ENCODE measurements at places on chromosomes 13 and 19.

DNA sequence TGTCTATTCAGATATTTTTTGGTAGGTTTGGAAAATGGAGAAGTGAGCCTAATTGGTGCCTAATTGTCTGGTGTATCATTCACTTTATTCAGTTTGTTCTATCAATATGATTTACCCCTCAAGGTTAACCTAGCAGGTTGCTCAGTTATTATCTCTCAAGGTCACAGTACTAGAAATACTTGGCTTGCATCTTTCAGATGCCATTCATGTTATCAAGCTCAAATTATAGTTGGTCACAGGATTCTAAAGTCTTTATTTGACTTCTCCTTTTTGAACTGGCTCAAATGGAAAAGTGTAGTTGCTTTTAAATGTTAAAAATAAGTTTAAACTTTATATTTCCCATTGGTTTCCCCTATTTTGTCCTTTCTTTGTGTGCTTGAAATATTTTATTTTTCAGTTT is 2.6 kb downstream of the KCNRG start:
- no peak for DNase-seq

DNA sequence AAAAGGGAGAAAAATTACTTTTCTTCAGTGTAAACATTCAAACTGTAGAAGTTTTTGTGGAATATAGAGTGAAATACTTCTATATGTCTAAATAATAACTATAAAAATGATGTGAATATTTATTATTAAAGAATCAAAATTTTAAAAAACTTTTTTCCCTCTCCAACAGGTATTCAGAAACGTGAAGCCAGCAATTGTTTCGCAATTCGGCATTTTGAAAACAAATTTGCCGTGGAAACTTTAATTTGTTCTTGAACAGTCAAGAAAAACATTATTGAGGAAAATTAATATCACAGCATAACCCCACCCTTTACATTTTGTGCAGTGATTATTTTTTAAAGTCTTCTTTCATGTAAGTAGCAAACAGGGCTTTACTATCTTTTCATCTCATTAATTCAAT is 28.0 kb downstream of the ITM2B start:
- DNase-seq, result no peak

- no peak for DNase-seq
Measured at GRCh38 chr19:33520048-33520643, 1.4 kb downstream of the PEPD start.

DNA sequence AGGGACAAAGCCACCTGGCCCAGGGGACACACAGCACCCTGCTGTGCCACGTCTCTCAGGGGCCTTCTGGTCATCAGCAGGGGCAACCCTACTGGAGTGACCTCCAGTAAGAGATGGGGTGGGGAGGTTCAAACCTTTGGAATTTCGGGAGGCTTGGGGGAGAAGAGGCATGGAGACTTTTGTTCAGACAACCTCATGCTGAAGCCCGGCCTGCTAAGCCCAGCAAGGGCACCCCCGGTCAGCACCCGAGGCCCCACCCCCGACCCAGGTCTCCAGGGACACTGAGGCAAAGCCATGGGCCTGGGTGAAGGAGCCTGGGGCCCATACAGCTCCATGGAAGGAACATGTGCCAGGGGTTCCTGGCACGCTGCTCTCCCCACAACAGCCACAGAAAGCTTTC is 23.3 kb downstream of the ZNF787 start:
- no peak for DNase-seq
